ENCODE measurements at places on chromosomes 3 and 15.
A peak's percentile ranks its signal among the peaks of the same experiment; 100 is the strongest.

- no peak for DNase-seq
Observed at GRCh38 chr3:136741063-136741462, 11.1 kb downstream of the STAG1 start.

DNA sequence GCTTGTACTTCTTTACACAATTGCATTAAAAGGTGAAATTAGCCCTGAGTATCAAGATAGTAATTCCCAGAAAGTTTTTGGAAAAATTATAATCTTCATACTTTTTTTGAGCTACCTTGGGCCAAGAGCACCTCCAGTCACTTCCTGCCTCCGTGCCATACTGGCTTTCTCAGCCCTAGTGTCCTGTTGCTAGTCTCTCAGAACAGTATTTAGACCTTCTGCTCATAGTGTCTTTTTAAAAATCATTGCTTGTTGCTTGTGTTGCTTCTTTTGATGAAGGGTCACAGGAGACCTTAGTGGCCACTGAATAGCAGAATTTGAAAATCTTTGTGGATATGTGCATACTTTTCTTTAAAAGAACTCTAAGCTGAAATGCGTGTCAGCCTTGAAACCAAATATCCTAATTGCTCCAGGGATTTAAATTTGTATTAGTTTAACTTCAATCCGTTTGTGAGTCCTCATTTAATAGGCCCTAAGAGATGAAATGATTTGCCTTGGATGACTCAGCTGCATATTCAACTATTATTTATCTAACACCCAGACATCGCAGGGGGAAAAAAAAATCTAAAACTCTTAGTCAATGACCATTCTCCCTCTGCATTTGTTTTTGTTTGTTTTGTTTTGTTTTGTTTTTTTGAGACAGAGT, 29.1 kb upstream of the LXN start:
- no peak for DNase-seq

DNA sequence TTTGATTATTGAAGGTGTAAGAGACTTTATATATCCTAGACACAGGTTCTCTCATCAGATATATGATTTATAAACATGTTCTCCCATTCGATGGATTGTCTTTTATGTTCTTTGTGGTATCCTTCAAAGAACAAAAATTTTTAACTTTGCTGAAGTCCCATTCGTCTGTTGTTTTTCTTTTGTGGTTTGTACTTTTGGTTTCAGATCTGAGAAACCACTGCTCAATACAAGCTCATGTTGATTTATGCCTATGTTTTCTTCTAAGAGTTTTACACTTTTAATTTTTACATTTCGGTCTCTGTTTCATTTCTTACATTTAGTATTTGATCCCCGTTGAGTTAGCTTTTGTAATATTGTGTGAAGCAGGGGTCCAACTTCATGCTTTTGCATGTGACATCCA, 103.3 kb upstream of the SPRED1 start:
- DNase-seq = no peak

DNA sequence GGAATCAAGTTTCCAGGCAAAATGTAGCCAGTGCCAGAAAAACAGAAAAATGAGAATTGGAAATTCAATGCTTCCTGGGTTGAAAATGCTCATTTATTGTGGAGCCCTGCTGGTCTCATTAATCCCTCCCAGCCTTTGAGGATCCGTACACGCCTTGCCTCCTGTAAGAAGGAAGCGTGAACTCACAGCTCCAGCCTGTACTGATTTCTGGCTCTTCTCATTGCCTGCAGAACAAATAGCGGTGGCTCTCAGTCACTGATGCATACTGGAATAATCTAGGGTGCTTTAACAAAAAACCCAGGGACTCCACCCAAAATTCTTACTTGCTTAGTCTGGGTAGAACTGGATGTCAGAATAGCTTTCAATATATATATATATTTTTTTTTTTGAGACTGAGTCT, 29.3 kb upstream of the SLC24A5 start:
- peak; percentile 68 for DNase-seq

DNA sequence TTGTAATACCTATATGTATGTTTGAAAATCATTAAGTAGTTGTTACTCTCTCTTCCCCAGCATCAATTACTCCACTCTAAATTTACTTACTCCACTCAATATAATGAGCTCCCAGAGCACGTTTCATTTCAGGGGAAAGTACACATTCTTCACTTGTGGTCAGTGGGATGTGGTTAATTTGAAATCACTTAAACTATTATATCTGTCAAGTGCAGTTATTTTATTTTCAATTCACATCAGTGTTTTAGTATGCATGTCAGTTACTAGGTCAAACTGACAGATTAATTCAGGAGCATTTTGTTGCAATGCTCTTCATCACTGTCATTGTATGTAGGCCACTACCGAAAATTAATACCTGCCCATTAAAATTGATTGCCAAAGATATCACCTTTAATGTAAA, 376.1 kb downstream of the ZIC4 start:
- DNase-seq = no peak

DNA sequence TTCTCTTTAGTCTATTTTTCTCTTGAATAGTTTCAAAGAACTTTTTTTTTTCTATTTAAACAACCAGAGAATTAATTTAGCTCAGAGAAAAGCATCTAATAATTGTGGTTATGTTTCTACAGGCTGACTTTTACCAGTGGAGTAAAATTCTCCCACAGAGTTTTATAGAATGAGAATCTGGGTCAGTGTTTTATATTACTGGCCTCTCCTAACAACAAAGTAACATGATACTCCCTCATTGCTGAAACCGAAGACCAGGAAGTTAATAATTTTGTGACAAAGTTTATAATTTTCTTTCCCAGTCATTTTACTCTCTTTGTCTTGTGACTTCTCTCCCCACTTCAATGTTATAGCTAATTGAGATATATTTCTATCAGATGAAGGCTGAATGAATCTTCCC, 946.9 kb downstream of the EPHA3 start:
- DNase-seq = no peak

- DNase-seq = no peak
Observed at GRCh38 chr3:176097027-176097426, 1100.3 kb downstream of the TBL1XR1 start.

DNA sequence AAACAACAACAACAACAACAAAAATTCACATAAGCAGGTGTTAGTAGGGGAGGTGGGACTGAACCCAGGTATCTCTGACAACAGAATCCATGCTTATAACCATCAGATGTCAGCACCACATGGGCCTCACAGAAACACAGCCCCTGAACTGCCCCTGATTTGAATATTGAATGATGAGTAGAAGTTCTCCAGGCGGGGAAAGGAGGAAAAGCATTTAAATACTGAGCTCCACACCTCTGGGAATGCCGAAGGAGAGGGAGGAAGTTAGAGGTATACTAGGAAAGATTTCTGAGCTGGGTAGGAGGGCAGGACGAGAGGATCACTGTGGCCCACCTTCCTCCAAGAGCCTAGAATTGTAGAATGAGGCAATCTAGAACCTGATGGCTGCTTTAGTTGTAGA, 31.9 kb upstream of the EIF4A2 start:
- DNase-seq = no peak

DNA sequence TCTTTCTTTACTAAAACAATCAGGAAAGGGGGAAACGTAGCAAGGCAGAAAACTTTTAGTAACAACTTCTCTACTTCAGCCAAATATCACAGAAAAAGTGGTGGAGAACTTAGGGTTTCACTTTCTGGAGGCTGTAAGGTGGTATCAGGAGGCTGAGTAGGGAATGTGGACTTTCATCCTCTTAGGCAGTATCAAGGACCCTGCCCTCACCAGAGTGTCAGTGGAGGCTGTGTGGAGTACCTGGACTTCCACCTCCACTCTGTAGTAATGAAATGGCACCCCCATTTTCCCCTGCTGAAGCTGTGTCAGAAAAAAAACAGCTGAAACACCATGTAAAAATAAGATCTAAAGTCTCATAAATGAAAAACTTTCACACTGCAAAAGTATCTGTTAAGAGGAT, 11.2 kb upstream of the HHLA2 start:
- DNase-seq = no peak
